T-helper 1 cell (primary cell): ENCODE measurements at places on chromosomes 1 and 21.

- no peak for DNase-seq
These were observed 30.1 kb downstream of the OLFML3 start for GRCh38 chr1:114009393-114009792.

- DNase-seq: no peak
These were observed 7.4 kb upstream of the MPL start for GRCh38 chr1:43329995-43330751.

- no peak for DNase-seq
These were observed 36.0 kb downstream of the AHDC1 start for GRCh38 chr1:27567971-27568299.

GRCh38 chr1:67834246-67834877, 1.1 kb upstream of the GNG12 start:
- no peak for DNase-seq

DNA sequence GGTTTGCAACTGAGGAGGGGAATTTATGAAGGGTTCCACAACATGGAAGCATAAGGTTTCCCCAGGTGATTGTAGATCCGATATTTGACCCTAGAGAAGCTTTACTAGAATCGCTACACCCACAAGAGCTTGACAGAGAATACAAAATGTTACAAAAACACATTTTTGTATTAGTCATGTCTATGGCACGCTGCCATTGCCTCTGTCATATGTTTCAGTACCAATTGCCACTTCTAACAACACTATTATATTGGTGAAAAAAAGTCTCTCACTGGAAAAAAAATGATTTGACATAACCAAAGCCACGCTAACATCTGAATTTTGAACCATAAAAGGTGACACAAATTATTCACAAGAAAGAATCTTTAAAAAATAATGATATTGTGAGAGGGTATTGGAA, 214.5 kb downstream of the KCNT2 start:
- no peak for DNase-seq

- DNase-seq: no peak
These were observed 6.4 kb downstream of the DMRTA2 start for GRCh38 chr1:50416553-50417453.

GRCh38 chr1:17194133-17194475, 10.8 kb upstream of the PADI1 start:
- no peak for DNase-seq

- DNase-seq: peak; percentile 17
These were observed 31.3 kb downstream of the ZBTB8B start for GRCh38 chr1:32496127-32496526.

- no peak for DNase-seq
These were observed 70.7 kb upstream of the FMO3 start for GRCh38 chr1:171019971-171020370.

- no peak for DNase-seq
These were observed 68.4 kb upstream of the EDEM3 start for GRCh38 chr1:184823080-184823479.

DNA sequence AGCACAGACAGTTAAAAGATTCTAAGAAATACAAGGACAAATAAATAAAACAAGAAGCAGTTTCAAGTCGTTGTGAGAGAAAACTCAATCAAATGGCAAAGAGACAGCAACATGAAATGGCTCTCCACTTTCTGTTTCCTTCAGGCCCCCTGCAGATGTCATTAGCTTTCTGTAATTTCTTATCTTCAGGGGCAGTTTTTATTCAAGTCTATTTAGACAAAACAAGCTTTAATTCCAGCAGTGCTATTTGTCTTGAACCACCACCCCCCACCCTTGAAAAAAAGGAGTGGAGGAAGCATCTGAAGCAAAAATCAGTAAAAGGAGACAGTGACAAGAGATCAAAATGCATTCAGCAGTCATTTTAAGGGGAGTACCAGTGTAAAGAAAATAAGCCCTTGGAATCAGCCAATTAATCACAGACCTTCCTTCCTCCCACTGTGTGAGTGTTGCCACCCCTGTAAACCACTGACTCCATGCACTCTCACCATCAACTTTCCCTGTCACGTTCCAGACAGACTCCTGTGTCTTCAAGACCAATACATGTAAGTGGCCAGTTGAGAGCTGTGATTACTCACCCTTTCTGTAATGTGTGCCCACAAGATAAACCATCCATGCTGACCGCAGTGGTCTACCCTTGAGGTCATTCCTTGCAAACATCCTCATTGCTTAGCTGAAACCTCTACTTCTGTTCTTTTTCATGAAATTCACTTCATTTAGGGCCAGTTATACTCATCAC, 136.1 kb upstream of the HOOK1 start:
- no peak for DNase-seq

GRCh38 chr1:215681041-215681440, 113.9 kb downstream of the KCTD3 start:
- DNase-seq: no peak

DNA sequence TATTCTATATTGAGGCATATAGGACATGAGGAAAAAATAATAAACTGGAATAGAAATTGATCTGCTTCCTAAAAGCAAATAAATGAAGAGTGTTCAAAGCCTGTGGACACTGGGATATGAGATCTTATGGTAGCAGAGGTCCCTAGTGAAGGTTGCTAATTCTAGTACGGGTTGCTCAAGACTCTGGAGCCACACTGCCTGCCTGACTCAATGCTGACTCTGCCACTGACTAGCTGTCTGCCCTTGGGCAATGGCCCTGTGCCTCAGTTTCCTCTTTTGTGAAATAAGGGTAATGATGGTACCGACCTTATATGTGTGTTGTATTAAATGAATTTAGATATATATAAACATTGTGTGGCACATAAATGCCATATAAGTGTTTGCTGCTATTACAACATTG, 59.0 kb upstream of the C1orf53 start:
- DNase-seq: no peak

DNA sequence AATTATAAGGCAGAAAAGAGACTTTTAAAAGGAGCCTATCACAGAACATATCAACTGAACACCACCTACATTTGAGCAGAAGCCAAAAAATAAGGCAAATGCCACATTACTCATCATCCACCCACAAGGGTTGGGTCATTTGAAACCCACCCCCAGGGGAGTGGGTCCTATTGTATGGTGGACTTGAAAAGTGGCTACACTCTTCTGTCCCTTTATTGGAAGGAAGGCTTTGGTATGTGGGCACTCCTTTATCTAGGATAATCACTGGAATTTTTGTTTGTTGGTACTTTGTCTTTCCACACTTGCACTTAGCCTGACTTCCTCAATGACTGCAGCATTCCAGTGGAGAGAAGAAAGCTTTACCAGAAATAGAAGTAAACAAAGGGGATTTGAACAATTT, 157.2 kb upstream of the COL11A1 start:
- DNase-seq: no peak

DNA sequence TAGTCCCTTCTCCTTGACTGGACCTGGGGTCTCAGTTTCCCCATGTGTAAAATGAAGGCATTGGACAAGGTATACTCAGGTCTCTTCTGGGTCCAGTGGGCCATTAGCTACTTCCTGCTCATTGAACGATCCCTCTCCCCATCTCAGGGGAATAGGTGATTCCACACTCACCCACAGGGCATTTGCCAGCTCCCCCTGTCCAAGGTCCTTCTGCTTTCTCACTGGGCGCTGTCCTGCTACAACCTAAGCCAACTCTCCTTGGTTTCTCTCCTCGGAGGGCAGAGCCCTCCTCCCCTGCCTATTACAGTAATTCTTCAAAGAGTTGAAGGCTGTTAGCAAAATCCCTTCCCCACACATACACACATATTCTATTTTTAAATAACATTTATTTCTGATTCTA, 16.6 kb downstream of the DISP3 start:
- DNase-seq: no peak

DNA sequence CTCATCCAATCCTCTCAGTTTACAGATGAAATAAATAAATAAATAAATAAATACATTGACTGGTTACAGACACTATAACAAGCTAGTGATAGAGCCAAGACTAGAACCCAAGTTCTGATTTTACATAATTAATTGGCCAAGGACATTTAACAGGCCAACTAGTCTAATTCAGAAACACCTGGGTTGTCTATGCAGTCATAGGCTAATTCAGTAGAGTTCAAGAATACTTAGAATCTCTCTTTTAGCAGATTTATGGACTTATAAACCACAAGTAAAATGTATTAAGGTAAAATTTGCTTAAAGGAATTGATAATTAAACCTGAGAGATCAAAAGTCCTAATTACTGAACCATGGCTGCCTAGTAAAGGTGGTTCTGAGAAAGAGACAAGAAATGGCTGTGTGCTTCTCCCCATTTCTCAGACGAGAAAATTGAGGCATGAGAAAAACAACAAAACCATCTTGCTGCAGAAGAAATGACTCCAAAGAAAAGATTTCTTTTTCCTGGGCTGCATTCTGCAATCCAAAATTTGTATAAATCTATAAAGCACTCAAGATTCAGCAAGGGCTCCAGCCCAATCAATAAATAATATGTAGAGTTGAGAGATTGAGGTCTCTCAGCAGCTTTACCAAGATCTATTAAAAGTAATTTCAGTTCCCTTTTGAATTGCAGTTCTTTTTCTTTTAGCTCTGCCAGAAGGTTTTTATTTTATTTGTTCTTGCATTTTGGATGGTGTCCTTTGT, 98.3 kb downstream of the DUSP10 start:
- no peak for DNase-seq

DNA sequence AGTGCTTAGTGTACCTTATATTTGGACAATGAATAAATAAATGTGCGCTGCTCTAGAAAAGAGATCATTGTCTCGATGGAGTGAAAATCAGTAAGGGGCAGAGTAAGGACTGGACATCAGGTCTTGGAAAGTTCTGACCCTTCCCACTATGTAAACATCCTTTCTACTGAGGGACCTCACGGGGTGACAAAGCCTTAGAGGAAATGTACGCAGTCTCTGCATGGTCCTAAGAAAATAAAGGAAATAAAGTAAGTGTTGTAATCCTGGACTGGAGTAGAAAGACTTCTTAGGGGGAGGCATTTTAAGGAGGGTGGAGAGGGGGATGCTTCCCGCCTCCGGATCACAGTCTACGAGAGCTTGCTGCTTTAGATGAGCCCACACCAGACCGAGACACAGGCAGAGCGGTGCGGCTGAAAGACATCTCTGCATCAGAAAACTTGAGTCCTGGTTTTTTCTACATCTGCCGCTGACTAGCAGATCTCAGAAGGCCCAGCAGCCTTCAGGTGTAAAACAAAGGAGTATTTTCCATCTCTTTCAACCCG, 22.3 kb upstream of the GPR137B start:
- DNase-seq: no peak
